G401 (cell line): ENCODE measurements at places on chromosomes 16 and 17. TPM values are rescaled to one million over a fixed set of nuclear protein-coding genes. Genes with fewer than 3 reads are reported as not detected.

GRCh38 chr16:58138852-58139251 lies 9.7 kb upstream of the CFAP20 start:
- no peak for DNase-seq

TTLL6 gene
- 6.9 and 9.4 TPM in 2 replicates for total RNA-seq

DNA sequence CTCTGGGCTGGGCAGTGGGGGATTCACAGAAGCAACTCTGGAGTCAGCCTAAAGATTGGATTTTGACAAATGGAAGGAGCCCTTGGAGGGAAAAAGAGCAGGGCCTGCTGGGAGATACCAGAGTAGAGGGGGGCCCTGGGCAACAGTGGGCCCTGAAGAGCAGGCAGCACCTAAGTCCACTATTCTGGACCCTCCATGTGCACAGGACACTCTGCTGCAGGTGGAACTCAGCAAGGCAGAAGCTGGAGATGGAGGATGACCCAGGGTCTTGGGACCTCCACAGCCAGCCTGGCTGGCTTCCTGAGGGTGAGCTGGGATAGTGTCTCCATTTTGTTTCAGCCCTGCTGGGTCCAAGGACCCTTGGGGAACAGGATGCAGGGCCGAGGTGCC lies 63.0 kb upstream of the TEX2 start:
- no peak for DNase-seq

DNA sequence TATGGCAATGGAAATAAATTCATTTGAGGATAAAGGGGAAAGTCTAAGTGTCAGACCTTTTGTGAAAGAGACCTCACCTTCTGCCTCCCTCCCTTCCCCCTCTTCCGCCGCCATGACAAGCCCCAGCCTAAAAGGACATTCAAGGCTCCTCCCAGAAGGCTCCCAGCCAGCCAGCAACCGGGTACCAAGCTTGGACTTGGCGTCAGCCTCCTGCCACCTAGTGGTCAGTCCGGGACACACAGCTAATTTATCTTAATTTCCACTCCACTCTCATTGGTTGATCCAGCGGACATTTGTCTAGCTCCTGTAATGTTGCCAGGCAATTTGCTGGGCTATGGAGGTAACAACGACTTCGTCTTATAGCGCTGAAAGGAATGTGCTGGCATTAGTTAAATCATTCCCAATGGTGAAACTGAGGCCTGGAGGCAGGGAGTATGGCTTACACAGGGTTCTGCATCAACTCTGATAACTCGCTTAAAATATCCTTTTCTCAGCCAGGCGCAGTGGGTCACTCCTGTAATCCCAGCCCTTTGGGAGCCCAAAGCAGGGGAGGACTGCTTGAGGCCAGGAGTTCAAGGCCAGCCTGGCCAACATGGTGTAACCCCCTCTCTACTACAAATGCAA lies 19.3 kb upstream of the CLEC3A start:
- peak; percentile 87 for DNase-seq

GRCh38 chr17:50279181-50279526 lies 4.9 kb downstream of the TMEM92 start:
- DNase-seq = no peak

DNA sequence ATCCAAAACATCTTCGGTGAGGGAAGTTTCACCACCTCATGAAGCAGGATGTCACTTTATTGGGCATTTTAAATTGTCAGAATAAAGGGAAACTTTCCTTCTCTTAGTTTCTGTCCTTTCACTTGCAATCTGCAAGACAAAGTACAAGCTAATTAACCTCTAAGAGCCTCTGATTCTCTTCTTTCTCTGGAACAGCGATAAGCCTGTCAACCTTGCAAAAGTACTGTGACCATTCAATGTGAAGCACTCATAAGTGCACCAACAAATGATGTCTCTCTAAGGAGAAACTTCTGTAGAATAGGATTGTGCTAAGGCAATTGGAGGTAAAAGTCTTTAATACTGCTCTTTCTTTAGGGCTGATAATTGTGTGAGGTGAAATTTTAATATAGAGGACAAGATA lies 1622.3 kb downstream of the CDH8 start:
- DNase-seq = no peak

DNA sequence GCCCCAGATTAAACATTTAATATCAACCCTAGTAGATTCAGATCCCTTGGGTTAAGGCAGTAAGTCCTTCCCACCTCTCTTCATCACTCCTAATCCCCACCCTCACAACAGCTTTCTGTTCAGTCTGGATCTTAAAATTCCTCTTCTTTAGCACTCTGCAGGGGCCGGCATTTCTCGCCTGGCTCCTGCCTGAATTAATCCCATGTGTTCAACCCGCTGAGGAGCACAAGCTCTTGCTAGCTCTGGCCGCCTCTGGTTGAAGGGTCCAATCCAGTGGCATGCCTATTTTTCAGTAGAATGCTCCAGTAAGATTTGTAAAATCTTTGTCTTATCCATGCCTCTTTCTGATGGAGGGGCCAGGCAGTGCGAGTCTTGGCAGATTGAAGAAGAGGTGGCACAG lies 59.2 kb downstream of the CYB5B start:
- DNase-seq = no peak

TEX14 gene
- not detected in 2 replicates for total RNA-seq
